ELR (cell line): ENCODE measurements at places on chromosomes 4 and X.
A peak's percentile ranks its signal among the peaks of the same experiment; 100 is the strongest.

DNA sequence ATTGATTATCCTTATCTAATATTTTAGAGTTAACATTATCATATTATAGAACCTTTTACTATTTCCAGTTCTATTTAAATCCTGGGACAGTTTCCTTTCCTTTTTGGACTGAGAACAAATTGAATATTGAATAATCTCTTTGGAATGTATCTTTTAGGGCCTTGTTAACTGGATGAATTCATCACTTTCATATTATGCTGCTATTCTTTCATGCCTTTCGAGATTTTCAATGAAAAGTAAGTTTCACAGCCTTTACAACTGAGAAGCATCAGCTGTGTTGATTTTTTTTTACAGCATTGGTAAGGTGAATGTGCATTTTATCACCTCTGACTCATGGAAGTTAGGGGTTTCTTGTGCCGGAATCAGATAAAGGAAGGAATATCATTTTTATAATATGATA, 39.6 kb downstream of the PDLIM5 start:
- DNase-seq = peak; percentile 71

DNA sequence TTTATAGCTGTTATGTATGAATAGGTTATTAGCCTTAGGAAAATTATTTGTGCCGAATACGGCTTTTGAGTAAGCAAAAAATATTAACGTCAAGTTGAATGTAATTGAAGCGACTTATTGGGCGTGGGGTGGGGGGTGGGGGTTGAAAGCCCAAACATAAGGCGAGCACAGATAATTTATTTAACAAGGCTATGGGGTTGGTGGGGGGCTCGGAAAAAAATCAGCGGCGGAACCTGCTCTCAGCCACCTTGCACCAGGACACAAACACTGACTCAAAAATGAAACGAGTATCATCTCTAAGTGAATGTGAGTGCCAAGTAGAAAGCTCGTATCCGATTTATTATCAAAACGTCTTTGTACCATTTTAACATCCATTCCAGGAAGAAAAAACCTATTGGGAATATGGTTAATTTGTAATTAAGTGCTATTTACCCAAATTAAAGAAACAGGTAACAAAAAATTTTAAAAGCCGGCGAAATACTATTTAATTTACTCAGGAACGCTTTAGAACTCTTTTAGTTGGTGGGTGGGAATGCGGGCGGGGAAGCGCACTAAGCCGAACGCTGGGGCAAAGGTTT, 902 bp upstream of the LARP1B start:
- peak; percentile 30 for DNase-seq

GRCh38 chrX:8310409-8310808, 139.3 kb upstream of the VCX2 start:
- no peak for DNase-seq

DNA sequence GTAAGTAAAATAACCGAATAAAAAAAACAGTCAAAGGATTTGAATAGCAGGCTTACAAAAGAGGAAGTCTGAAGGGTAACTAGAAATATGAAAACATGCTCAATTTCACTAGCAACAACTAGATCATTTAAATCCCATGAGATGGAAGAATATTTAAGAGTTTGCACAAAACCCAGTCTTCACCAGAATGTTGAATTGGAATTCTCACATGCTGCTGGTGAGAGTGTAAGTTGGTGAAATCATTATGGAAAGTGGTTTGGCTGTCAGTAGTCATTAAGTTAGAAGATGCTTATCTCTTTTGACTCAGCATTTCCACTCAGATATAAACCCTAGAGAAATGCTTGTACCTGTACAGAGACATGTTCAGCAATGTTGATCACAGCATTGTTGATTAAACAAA, 110.1 kb downstream of the PGRMC2 start:
- peak; percentile 10 for DNase-seq

DNA sequence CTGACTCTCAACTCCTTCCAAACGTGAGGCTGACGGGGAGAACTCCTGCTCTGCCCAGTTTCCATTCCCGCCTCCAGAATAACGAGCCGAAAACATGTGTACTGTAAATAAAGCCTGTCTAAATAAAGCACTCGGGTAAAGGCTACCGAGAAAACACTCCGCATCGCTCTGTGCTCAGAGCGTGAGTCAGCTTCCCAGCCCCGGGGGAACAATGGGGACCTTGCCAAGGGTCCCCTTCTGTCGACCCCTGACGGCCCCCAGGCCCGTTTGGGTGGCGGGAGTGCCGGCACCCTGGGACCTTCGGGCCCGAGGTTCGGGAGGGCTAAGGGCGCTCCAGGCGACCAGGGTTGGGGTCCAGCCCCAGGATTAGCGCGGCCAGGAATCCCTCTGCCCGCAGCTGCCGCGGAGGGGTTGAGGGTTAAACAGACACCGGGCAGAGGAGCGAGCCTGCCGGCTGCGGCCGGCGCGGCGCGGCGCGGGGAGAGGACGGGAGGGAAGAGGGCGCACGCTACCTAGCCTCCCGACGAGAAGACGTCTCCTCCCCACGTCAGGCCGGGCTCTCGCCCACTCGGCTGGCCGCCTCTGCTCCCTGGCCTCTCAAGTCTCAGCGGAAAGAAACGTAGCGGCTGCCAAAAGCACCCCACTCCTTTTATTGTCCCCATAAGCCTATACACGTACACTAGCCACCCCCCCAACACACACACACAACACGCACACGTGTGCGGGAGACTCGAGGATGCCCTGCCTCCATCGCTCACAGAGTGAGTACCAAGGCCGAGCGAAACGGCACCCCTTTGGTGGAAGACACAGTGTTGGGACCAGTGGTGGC, 85.5 kb downstream of the BCOR start:
- peak; percentile 67 for DNase-seq

GRCh38 chr4:80465238-80465637, 129.7 kb downstream of the CFAP299 start:
- no peak for DNase-seq

GRCh38 chr4:23504083-23504482, 385.8 kb downstream of the PPARGC1A start:
- DNase-seq = no peak

- DNase-seq = peak; percentile 96
Measured at GRCh38 chrX:134718105-134718965, 60.1 kb upstream of the PLAC1 start.
